ENCODE measurements at places on chromosomes 12 and 14.

DNA sequence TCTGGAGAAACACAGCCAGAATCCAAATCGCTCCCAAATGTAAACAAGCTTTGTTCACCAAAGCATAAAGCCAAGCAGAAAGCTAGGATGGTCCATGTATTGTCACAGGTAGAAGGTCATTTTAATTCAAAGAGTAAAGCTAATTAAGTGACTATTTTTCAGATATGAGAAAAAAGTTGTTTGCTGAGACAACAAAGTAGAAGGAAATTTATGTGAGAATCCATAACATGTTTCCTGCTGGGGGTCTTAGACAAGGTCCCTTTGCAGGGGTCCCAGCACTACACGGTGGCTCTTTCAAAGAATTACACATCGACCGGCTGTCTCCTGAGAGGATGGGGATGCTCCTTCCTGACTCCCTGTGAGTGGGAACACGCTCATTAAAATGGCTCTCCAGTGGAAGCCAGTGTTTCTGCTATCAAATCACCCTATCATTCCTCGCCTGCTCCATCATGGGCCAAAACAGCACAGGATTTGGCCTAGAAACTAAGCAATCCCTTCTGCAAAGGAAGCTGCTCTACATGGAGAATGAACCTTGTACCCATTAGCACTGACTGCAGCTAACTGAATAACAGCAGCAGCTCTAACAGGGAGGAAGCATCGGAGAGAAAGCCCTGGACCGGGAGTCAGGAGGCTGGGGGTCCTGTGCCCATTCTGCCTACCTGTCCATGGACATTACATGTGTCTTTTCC is 175.3 kb downstream of the STXBP6 start:
- no peak for DNase-seq

- no peak for DNase-seq
These were observed 69.1 kb upstream of the CPSF6 start for GRCh38 chr12:69170293-69170692.

GRCh38 chr12:91108196-91108755 is 3.0 kb downstream of the LUM start:
- DNase-seq: no peak

- no peak for DNase-seq
These were observed 176.1 kb downstream of the AEBP2 start for GRCh38 chr12:19615384-19615725.

- no peak for DNase-seq
These were observed 270.0 kb upstream of the CAND1 start for GRCh38 chr12:66999141-66999540.

- DNase-seq: no peak
These were observed 59.2 kb downstream of the ERC1 start for GRCh38 chr12:1050059-1050707.

DNA sequence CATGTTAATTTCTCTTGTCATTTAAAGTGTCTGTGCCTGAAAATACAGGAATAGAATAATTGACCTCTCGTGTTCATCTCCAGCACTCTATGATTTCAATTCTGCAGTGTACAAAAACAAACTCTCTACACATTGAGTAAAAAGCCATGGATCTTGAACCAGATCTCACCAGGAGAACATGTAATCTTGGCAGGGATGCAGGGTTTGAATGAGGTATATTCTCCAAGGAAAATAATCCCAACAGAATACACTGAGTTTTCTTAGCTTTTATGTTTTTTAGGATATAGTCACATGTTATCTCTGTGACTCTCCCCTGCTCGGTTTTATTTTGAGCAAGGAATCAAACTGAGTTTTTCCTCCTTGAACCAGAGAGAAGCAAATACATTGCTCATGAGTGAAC is 224.7 kb downstream of the PIK3C2G start:
- DNase-seq: no peak

GRCh38 chr12:5546616-5547015 is 114.7 kb downstream of the NTF3 start:
- no peak for DNase-seq

- no peak for DNase-seq
These were observed 25.8 kb upstream of the ACTN1 start for GRCh38 chr14:69004731-69005431.

- DNase-seq: no peak
These were observed 23.3 kb downstream of the GABARAPL1 start for GRCh38 chr12:10235761-10236631.

DNA sequence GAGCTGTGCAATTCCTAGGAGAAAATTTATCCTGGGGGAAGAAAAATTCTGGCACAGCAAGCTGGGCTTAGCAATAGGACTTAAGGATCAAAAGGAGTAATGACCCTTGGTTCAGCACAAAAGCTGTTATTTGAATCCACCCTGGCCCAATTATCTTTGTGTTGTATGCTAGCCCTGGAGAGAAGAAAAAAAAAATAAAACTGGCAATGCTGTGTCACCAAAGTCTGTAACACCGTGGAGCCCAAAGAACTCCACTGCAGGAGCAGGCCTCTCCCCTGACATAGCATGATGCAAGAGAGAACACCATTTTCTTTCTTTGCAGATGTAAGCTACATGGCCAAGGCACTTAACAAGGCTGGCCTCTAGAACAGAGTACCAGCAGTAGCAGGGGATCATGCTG is 63.0 kb upstream of the ARHGAP5 start:
- no peak for DNase-seq

DNA sequence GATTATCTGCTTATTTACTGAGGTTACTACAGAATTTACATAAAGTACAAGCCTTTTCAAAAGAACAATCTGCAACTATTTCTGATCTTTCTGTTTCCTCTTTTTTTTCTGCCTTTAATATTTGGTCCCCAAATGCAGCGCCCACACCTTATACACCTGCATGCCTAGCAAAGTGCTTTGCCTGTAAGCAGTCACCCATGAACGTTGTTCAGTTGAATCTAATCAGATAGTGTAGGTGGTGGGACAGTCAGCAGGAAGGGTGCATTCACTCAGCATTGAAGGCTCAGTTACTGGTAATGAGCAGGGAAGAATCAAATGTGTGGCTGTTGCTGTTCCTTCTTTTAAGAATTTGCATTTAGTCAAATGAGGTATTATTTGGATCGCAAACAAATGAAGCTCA is 108.4 kb downstream of the GPR135 start:
- DNase-seq: no peak

- DNase-seq: peak; percentile 99
These were observed at the start of gene EMP1 for GRCh38 chr12:13196130-13196921. Gene EMP1, plus strand, starts transcription at chr12:13196726. Its CDS starts 14,785 bp downstream, at chr12:13211511.

GRCh38 chr12:109902891-109903418 is 2.9 kb downstream of the TCHP start:
- no peak for DNase-seq

DNA sequence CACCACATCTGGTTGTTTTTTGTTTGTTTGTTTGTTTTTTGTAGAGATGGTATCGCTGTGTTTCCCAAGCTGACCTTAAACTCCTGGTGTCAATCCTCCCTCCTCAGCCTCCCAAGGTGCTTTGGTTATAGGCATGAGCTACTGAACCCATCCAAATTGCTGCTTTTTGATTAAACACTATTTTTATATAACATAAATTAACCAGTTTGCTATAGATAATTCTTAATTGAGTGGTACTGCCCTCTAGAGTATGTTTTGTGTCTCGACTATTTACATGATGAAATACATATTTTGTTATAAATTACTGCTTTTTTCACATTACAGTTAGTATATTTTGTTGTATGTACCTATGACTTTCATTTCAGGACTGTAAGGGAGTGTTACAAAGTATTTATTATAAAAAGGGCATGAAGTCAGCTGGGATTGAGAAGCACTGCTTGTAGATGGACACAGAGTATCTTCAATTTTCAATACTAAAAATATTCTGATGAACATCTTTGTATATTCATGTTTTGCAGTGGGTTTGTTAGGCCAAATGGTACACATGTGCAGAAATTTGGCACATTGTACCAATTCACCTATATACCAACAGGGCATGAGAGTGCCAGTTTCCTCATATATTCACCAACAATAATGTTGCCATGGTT is 14.9 kb upstream of the SCAF11 start:
- no peak for DNase-seq

GRCh38 chr14:68471029-68471963 is 321.6 kb downstream of the ZFP36L1 start:
- no peak for DNase-seq

- DNase-seq: peak; percentile 36
These were observed 37.0 kb upstream of the NT5DC3 start for GRCh38 chr12:103877934-103878510.

DNA sequence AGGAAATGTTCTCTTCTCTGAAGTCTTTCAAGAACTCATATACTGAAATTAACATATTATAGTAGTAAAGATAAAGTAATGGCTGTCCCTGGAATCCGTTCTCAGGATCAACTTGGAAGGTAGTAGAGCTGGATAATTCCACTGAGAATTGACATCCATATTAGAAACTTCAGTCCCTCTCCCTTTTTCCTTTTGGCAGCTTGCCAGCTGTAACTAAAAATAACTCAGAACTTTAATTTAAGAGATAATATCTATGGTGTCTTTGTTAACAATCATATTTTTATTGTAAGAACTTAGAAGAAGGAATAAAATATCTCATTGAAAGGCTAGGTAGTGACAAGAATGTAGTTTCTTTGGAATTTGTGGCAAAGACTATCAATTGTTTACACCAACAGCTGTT is 61.4 kb upstream of the PLEKHA5 start:
- no peak for DNase-seq
